Activated naive CD4-positive, alpha-beta T cell treated with Interleukin-2 at 50 U/mL for 16 hours (primary cell): ENCODE measurements at places on chromosomes 11 and 22.

GRCh38 chr22:46290843-46291785, 5.6 kb upstream of the GTSE1 start:
- no peak for DNase-seq

DNA sequence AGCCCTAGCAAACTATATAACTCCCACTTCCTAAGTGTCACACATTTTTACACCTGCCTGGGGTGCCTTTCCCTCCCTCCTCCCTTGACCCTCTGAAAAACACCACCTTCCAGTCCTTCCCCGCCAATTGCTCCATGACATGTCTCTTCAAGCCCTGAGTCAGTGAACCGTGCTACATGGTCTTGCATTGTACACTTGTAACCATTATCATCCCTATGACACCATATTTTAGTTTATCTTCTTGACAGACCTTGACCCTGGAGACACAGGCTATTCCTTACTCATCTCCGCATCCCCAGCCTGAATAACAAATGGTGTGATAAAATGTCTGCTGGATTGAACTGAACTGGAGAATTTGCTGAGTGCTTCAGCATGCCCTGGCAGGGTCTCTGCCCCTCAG, 36.9 kb downstream of the TNKS1BP1 start:
- DNase-seq = no peak

GRCh38 chr11:71484248-71485062, 31.5 kb downstream of the NADSYN1 start:
- no peak for DNase-seq

DNA sequence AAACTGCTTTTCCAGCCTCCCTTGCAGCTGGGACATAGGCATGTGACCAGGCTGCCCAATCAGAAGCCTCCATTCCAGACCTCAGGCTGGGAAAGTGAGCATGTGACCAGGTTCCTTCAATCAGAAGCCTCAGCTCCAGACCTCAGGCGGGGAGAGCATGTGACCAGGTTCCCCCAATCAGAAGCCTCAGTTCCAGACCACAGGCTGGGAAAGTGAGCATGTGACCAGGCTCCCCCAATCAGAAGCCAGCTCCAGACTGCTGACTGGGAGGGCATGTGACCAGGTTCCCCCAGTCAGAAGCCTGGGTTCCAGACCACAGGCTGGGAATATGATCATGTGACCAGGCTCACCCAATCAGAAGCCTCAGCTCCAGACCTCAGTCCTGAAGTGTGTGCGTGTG, 11.7 kb upstream of the IL2RB start:
- DNase-seq = no peak

- DNase-seq = no peak
Measured at GRCh38 chr11:104146421-104146820, 17.5 kb downstream of the PDGFD start.

GRCh38 chr11:1226986-1227550, 4.2 kb downstream of the MUC5B start:
- no peak for DNase-seq

DNA sequence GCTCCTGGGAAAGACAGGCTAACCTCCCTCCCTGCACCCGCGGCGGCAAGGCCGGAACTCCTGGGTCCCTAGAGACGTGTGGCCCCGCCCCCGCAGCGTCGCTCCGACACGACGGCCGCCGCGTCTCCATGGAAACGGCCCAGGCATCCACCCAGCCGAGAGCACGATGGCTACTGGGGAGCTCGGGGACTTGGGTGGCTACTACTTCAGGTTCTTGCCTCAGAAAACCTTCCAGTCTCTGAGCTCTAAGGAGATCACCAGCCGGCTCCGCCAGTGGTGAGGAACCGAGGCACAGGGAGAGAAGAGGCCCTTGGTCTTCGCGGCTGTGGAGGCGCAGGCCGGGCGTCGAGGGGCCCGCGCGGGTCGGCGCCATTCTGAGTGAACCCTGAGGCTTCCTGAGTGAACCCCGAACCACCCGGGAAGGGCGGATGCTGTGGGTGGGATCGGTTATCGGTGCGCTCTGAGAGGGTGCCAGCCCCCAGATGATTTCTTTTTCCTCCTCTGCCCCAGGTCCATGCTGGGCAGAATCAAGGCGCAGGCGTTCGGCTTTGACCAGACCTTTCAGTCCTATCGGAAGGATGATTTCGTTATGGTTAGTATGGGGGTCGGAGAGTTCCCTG, at the start of gene CFAP300:
CFAP300 (plus strand) TSS at position 133 of the 620 bp plus-strand sequence; CDS start at position 167, 34 bp downstream.
- peak; percentile 39 for DNase-seq

- peak; percentile 34 for DNase-seq
Measured at GRCh38 chr22:49670456-49671330, 157.0 kb downstream of the BRD1 start.

GRCh38 chr11:27673979-27674663, 26.1 kb downstream of the BDNF start:
- no peak for DNase-seq

GRCh38 chr22:22450343-22450839, 58.2 kb downstream of the ZNF280B start:
- DNase-seq = no peak

DNA sequence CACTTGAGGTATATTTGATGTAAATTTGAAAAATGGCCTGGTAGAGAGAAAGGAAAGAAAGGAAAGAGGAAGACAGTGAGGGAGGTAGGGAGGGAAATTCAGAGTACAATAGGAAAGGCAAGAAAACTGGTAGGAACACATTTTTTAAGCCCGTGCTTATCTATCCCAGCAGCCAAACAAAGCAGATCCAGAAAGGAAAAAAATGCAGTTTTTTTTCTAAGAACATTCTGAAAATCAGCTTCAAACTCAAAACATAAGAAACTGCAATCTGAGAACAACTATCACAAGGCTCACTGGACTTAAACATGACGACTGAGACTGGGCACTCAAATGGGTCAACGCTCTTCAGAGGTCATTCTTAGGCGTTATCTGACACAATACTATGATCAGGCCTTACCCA, 408.3 kb upstream of the DDI1 start:
- no peak for DNase-seq

DNA sequence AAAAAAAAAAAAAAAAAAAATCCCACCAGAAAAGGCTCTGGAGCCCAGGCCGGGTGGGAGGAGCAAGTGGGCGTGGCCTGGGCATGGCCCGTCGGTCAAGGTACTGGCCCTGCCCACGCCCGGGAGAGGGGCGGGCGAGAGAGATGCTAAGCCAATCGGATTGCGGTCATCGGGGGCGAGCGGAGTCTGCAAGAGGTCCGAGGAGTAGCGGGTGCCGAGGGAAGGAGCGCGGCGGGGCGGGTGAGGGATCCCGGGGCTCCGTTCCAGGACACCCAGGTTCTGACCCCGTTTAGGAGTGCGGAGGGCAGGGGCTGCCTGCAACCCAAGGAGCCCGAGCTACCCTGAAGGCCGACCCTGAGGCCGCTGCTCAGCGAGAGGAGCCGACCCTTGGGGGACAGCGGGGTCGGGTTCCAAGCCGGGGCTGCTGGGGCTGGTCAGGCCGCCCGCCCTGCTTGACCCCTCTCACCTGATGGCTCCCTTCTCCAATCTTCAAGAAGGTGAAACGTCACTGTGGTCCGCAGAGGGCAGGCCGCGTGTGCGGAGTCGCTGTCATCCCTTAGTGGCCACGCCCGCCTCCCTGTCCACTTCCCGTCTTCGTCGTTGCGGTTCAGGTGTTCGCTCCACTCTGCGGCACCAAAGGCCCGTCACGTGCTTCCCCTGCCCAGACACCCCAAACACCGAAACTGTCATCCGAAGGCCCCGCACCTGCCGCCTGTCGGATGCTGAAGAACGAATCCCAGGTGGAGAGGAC, 11.1 kb upstream of the TAB1 start:
- peak; percentile 79 for DNase-seq

GRCh38 chr11:131463162-131463561, 92.7 kb downstream of the NTM start:
- no peak for DNase-seq

DNA sequence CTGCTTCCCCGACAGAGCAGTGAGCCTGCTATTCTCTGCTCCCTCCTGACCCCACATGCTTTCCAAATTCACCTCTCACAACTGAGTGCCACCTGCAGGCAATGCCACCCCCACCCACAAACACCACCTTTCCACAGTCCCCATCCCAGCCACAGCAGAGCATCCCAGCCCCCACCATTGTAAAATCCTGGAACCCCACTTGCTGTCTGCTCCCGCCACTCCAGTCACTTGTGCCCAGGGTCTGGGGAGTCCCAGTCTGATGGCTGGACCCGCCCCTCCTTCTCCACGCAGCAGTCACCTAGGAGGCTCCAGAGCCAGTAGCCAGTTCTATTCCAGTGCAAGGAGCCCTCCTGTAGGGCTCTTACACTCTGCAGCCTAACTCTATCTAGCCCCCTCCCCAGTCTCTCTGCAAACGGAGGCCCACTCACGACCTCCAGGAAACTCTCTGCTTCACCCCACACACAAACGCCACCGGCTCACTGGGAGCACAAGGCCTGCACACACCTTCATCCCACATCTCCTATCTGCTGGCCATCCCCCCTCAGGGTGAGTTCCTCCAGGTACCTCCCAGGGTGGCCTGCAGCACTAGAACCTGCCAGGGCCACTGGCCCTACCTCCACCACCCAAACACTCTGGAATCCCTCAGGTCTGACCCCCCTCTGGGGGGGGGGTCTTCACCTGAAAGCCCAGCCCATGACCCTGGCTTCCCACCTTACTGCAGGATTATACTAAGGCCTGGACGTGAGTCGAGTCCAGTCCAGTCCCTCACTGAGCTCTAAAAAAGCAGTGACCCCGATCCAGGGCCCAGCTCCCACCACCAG, 1.4 kb downstream of the GNB1L start:
- DNase-seq = no peak

DNA sequence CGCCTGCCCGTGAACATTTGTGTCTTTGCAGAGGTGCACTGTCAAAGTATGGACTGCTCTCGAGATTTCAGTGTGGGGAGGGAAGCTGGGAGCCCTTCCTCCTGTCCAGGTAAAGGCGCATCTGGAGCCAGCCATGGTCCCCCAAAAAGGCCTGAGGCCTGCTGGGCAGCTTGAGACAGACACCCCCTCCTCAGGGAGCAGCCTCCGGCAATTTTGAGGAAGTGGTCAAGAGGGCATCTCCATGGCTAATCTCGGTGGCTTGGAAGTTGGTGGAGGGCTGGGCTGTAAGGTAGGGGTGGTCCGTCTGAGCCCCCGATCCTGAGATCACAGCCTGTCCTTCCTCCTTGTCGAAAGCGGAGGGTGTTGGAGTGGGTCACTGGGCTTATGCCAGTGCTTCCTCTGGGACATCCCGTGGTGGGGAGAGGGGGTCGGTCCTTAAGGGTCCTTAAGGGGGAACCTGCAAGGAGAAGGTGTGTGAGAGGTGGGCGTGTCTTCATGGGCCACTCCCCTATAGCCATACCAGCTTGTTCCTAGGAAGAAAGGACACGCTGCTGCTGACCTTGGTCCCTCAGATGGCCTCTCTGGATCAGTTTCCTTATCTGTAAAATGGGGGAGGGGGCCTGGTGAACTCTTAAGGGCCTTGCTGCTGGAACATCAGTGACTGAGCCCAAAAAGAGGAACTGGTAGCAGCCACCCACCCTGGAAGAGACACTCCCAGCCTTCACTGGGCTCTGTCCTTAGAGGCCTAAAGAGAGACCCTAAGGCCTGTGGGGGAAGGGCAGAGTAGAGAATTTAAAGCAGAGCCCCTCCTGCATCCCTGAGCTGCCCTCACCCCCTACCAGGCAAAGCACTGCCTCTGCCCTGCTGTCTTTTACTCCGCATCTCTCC, 2.6 kb downstream of the KCNC1 start:
- DNase-seq = no peak

GRCh38 chr11:72069787-72070251, 10.5 kb downstream of the NUMA1 start:
- no peak for DNase-seq

- no peak for DNase-seq
Measured at GRCh38 chr11:72721276-72721675, 30.9 kb downstream of the ARAP1 start.

DNA sequence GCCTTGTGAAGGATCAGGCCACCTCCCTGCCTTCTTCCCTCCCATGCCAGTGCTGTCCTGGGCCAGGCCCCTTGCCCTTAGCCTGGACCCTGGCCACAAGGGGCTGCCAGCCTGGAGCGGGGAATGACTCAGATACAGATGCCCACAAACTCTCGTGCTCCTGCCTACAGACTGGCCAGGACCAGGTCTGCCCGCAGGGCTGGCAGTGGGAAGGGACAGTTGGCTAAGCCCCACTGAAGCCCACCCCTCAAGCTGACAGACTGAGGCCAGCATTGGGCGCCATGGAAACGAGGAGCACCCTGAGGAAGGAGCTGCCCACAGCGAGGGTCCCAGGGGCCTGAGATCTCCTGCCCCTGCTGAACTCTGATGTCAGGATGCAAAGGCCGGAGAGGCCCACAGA, 14.1 kb downstream of the SCUBE1 start:
- DNase-seq = no peak

- no peak for DNase-seq
Measured at GRCh38 chr11:111155021-111155420, 90.5 kb upstream of the POU2AF2 start.

DNA sequence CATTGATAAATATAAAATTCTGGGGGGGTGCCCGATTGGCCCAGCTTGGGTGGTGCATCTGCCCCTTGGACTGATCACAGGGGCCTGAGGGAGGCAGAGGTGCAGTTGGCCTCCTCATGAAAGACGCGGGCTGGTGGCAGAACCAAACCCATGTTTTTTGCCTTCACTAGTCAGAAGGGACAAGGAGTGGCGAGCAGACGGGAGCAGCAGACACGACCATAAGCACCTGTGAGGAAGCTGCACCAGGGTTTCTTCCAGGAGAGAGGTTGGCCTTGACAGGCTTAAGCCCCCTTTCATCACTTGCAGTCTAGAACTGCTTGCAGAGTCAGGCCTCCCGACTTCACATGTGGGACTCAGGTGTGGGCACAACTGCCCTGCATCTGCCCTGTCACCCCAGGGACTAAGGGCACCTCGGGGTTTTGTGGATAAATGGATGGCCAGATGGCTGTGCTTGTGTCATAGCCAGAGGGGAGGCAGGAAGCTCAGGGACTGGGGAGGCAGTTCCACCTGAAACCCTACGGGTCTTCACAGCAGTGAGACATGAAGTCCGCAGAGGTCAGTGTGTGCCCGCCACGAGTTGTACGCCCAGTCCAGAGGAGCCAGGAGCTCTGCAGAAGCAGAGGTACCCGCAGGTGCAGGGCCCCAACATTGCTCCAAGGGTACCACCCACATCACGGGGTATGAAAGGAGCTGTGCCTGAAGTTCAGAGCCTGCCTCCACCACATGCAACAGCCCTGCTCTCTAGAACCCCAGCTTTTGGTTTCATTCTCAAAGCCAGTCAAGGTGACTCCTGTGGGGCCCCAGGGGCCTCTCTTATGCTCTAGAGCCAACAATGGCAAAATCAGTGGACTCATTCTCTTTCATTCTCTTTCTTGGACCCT, 18.2 kb upstream of the SYT13 start:
- DNase-seq = no peak
